ENCODE measurements at places on chromosomes 2 and 18.

DNA sequence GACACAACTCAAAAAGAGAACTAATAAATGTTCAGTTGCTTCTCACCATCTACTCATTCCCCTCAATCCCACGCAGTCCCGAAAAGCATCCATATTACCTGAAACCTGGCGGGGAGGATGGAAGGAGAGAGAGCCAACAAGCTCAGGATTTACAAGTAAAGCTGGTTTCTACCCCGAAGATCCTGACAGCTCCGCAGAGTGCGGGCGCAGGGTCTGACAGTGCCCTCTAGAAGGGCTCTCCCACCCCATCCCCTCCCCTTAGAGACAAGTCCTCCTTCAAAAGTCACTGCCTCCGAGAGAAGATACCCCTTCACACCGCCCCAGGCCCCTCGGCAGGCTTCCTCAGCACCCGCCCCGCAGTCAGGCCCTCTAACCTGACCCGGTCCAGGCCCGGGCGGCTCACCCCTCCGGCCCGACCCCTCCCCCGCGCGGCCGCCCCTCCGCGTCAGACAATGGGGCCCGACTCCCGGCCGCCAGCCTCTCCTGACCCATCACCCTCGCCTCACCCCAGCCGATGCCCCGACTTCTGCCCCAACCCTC, 550 bp downstream of the RAB1A start:
- DNase-seq = peak; percentile 24

DNA sequence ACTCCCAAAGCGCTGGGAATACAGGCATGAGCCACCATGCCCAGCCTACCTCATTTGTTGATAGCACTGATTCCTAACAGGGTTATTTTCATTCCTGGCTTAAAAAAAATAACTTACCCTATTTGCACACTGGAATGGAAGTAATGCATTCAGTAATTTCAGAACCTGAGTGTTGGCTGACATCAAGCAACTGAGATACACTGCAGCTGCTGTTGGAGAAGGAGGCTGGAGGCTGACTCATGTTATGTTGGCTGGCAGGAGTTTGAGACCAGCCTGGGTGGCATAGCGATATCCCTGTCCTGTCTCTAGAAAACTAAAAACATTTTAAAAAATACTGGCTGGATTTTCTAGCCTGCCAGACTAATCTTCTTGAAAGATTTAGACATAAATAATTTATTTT, 385.1 kb upstream of the MEX3C start:
- DNase-seq = no peak

DNA sequence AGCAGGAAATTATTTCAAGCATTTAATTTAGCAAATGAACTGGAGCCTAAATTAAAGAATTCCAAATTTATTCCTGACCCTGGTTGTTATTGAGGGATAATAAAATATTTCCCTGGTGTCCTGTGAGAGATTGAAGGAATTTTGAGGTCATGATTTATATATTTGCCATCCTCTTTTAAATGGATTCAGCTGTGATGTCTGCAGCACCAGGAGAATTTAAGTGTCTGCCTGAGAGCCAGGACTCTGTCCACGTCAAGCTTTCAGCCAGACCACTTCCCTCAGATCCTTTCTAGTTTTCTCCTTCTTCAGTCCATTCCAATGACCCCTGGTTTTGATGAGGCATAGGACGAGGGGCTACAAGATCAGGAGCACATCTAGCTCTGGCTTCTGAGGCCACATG, 59.9 kb downstream of the INO80C start:
- no peak for DNase-seq

GRCh38 chr2:44109166-44109565, 59.5 kb upstream of the PPM1B start:
- DNase-seq = no peak

- no peak for DNase-seq
These were observed 186.4 kb downstream of the MREG start for GRCh38 chr2:215826838-215827441.

GRCh38 chr2:223797811-223798721, 39.3 kb downstream of the AP1S3 start:
- DNase-seq = no peak

DNA sequence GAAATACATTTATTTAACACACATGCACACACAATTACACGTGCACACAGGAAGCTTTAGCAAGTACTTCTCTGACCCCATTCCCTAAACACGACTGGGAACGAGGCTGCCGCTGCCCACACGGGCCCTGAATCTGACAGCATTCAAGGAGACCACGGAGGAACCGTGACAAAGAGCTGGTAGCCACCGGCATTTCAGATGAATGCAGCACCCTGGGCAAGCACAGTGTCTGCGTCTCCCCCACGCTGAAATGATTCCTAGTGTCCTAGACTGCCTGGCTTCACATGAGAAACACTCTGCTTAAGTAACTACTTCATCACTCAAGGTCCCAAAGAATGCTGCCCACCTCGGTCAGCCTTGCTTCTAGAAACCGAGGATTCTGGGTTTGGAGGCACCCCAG, 95.0 kb downstream of the HDAC4 start:
- DNase-seq = no peak

DNA sequence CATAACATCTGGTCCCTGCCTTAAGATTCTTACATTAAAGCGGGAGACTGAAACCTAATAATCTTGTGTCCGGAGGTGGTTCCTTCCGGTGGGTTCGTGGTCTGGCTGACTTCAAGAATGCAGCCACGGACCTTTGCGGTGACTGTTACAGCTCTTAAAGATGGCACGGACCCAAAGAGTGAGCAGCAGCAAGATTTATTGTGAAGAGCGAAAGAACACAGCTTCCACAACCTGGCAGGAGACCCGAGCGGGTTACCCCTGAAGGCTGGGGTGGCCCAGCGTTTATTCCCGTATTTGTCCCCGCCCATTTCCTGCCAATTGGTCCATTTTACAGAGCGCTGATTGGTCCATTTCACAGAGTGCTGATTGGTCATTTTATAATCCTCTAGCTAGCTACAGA, 122.3 kb upstream of the SIX2 start:
- no peak for DNase-seq

DNA sequence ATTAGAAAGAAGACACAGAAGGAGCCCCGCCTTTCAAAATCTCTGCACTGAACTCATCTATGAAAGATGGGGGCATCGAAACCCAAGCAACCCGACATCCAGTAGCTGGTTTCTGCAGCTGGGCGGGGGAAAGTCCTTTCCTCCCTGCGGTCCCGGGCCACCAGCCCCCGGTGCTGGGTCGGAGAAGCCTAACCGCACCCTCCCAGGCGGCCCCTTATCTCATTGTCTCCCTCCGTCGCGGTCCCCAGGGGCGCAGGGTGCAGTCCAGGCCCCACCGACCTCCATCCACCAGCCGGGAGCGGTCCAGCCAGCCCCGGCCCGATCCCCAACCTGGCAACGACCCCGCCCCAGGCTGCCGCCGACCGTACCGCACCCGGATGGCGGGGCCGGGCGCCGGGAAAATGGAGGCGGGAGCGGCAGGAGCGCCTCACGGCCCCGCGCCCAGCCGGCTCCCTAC, 452 bp downstream of the RAPH1 start:
- DNase-seq = peak; percentile 4

DNA sequence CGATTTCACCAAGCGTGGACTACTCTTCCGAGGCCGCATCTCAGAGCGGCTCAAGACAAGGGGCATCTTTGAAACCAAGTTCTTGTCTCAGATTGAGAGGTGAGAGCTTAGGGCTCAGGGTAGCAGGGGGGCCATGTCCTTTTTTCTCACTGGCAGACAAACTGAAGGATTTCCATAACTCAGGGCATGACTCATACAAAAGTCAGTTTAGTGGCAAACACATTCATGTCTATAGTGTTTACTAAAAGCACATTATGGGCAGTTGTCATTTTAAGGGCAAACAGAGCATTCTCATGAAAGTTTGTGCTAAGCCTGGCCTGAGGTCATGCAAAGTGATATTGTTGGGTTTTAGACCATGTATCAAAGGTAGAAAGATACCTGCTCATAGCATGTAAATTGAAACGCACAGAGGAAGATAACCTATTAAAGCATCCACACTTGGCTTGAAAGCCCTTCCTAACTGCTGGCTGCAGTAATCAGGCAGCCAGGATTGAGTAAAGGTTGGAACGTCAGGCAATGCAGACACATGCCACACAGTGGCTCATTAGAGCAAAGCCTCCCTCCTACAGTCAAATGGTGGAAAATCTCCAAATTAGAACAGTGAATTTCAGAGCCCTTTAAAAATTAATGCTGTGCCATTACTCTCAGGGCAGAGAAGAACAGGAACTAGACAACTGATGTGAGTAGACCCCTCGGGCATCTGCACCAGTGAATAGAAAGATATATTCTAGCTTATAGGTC, 54.2 kb downstream of the HK2 start:
- DNase-seq = no peak

Measured in activated T-cell treated with anti-CD3 and anti-CD28 coated beads for 1 hour (primary cell).